Spleen (tissue), 13 donors: ENCODE measurements at places on chromosomes 16 and 17. TPM values are rescaled to one million over a fixed set of nuclear protein-coding genes. Genes with fewer than 3 reads are reported as not detected.

SKAP1 gene
- total RNA-seq: 20.5 TPM

CA4 gene
- total RNA-seq: 13.3 TPM

FZD2 gene
- 1.7 TPM for total RNA-seq

PERCC1 gene
- not detected for total RNA-seq

IKZF3 gene
- 84.9 TPM for total RNA-seq

LAT gene
- total RNA-seq: 38.9 TPM

C17orf78 gene
- total RNA-seq: not detected

SMIM36 gene
- total RNA-seq: not detected

TEDC2 gene
- total RNA-seq: 2.7 TPM

SHISA6 gene
- total RNA-seq: 0.09 TPM

NTN3 gene
- not detected for total RNA-seq

- DNase-seq: peak; percentile 59
These were observed 58.8 kb downstream of the NT5M start for GRCh38 chr17:17361867-17362539.

- no peak for DNase-seq
These were observed 6.5 kb downstream of the DLX4 start for GRCh38 chr17:49975531-49975930.

GRCh38 chr17:37671824-37672547, 28.7 kb upstream of the DDX52 start:
- DNase-seq: no peak

DNA sequence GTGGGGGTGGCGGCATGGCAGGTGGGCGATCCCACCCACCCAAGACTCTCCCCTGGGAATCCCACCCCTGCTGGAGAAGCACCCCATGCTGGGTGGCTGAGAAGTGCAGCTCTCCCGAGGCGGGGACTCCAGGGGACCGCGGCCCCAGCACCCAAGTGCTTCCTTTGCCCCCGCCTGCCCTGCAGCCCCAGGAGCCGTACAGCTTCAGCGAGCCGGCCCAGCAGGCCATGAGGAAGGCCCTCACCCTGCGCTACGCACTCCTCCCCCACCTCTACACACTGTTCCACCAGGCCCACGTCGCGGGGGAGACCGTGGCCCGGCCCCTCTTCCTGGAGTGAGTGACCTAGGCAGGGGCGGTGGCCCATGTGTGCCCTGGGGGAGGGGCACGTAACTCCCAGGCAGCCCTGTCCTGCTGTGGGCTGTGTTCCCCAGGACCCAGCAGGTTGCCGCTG, 11.7 kb downstream of the GAA start:
- DNase-seq: peak; percentile 67

- DNase-seq: no peak
These were observed 10.5 kb upstream of the NUDT7 start for GRCh38 chr16:77711775-77712174.

DNA sequence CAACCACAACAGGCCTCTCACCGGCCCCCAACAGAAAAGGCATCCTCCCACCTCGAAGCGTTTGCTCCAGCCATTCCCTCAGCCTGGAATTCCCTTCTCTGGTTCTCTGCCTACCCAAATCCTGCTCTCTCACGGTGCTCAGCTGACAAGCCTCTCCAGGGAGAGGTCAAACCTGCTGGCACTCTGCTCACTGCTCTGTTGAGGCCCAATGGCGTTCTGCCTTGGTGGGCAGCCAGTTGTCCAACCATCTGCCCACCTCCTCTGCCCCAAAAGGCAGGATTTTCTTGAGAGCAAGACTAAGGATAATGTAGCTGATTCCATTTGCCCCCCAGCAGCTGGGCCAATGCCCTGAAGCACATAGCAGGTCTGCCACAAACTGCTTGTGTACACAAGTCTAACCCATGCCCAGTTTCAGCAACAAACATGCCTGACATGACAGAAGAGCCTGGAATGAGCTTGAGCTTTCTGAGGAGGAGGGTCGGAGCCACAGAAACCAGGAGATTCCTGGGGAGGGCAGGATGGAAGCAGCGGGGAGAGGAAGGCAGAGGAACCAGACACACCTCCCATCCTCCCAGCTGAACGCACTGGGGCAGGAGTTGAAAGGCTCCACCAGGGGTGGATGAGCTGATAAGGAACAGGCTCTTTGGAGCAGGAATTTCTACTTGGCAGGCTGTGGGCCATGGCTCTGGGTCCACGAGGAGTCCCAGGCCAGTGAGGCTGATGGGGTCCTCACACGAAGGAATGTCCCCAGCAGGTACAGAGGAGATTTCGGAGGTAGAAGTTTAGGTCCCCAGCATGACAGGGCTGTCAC, 23.9 kb downstream of the ARHGAP27 start:
- DNase-seq: peak; percentile 67

DNA sequence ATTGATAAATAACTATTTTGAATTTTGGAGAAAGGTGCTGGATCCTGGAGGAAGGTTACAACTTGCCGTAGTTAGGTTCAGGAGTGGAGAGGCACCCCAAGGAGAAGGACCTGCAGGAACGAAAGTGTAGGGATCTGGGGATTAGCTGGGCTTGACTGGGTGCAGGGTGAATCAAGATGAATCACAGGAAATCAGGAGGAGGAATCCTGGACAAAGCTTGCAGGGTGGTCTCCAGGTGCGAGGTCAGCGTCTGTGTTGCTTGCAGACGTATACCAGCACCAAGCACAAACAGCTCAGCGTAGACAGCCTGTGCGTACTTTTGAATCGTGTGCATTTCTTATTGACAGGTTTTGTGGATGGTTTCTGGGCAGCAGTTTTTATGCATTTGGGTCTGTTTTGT, 144.3 kb downstream of the MSI2 start:
- DNase-seq: no peak

DNA sequence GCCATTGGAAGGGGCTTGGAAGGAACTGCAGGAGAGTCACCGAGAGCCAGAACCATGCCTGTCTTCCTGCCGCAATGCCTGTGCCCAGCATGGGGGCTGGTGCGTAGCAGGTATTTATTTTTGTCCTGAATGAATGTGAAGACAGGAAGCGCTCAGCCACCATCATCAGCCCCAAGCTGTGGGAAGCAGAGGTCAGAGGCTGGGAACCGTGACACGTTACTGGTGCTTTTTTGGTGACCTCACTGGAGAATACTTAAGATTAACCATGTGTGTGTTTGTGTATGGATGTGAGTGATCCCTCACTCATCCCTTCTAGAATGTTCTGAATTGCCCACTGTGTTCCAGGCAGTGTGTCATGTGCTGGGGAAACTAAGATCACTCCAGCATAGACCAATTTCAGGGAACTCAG, 343.8 kb downstream of the SNX29 start:
- DNase-seq: no peak

- DNase-seq: no peak
These were observed 7.5 kb upstream of the SNTB2 start for GRCh38 chr16:69179328-69180010.

- DNase-seq: no peak
These were observed 51.0 kb upstream of the TOX3 start for GRCh38 chr16:52597772-52598483.

DNA sequence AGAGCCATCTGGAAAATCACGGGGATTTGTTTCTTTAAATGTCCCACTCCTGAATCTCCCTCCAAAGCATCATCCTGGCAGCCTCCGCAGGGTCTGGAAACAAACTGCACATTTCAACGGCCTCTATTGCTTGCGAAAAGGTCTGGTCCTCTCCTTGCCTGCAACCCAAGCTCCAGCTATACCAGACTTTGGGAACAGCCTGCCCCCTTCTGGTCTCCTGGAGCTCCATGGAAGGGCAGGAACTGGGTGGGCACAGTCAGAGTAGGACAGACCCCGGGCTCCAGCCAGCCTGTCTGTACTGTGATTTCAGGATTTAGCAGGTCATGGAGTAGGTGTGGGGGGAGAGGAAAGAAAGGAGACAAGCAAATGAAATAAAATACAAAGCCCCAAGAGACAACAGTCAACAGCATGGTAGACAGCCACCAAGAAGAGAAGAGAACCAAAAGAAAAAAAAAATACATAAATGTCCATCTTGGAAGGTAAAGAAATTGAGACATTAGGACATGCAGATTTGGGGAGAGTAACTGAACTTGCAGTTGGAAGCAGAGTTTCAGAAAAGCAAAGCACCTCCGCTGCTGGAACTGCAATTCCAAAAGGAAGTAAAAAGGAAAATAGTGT, 2.7 kb downstream of the XYLT1 start:
- peak; percentile 81 for DNase-seq

GRCh38 chr17:37292429-37293139, 83.2 kb upstream of the C17orf78 start:
- no peak for DNase-seq

DNA sequence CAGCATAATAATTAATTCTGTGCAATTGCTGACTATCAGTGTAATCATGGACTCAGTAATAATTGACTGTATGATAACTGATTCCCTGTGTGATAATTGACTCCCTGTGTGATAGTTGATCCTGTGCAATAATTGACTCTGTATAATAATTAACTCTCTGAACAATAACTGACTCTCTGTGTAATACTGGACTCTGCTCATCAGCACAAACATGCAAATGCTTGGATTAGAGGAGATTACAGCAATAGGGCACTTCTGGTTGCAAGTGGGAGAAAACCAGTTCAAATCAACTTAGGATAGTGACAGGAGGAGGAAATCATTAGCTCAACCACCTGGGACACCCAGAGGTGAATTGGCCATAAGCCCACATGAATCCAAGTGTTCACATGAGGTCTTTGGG, 582.1 kb downstream of the RBFOX1 start:
- no peak for DNase-seq

GRCh38 chr17:65191811-65192740, 54.9 kb downstream of the RGS9 start:
- no peak for DNase-seq

GRCh38 chr17:28334171-28334570, 1.1 kb downstream of the IFT20 start:
- no peak for DNase-seq

DNA sequence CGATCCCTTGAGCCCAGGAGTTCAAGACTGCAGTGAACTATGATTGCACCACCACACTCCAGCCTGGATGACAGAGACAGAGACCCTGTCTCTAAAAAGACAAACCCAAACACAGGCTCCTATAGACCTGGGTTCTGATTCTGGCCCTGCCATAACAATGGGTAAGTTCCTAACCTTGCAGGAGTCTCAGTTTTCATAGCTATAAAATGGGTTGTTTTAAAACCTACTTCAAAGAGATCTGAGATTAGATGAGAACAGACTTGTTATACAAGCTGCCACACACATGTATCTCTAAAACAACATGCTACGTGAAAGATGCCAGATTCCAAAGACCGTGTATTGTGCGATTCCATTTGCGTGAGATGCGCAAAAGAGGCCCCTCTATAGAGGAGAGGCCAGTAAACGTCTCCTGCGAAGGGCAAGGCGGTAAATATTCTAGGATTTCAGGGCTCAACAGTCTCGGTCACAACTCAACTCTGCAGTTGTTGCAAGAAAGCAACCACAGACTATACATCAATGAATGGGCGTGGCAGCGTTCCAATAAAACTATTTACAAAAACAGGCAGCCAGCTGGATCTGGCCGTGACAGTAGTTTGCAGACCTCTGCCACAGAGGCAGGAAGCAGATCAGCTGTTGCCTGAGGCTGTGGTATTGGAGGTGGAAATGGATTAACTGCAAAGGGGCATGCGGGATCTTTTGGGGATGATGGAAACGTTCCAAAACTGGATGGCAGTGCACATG, 5.9 kb downstream of the CORO7 start:
- DNase-seq: no peak

- no peak for DNase-seq
These were observed 1.6 kb downstream of the RNF213 start for GRCh38 chr17:80262291-80262690.

GRCh38 chr16:8656376-8656775, 18.0 kb upstream of the ABAT start:
- DNase-seq: peak; percentile 28

DNA sequence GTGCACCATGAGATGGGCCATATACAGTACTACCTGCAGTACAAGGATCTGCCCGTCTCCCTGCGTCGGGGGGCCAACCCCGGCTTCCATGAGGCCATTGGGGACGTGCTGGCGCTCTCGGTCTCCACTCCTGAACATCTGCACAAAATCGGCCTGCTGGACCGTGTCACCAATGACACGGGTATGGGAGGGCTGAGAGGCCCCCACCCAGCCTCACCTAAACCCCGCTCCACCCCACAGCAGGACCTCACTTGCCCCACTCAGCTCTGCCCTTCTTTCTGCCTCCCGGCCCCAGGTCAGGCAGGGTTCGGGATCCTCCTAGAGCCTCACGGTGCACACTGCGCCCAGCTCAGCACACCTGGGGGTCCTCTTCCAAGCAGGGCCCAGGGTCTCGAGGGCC, 5.6 kb downstream of the ACE start:
- no peak for DNase-seq

DNA sequence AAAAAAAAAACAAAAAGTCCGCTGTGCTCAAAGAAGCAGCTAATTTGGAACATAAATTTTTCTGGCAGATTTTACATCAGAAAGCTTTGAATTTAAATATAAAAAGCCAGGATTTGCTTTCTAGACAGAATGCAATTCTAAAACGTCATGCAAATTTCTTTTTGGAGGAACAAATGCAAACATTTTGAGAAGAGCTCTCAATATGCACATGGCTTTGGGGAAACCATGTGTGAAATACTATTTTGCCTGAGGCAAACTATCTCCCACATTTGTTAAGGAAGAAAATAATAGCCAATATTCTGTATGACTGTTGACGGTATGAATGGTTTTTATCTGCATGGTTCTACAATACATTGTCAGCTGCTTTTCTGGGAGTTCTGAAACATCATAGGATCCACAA, 320.0 kb upstream of the PSMD7 start:
- DNase-seq: no peak

GRCh38 chr16:13036600-13036999, 135.2 kb downstream of the SHISA9 start:
- no peak for DNase-seq

DNA sequence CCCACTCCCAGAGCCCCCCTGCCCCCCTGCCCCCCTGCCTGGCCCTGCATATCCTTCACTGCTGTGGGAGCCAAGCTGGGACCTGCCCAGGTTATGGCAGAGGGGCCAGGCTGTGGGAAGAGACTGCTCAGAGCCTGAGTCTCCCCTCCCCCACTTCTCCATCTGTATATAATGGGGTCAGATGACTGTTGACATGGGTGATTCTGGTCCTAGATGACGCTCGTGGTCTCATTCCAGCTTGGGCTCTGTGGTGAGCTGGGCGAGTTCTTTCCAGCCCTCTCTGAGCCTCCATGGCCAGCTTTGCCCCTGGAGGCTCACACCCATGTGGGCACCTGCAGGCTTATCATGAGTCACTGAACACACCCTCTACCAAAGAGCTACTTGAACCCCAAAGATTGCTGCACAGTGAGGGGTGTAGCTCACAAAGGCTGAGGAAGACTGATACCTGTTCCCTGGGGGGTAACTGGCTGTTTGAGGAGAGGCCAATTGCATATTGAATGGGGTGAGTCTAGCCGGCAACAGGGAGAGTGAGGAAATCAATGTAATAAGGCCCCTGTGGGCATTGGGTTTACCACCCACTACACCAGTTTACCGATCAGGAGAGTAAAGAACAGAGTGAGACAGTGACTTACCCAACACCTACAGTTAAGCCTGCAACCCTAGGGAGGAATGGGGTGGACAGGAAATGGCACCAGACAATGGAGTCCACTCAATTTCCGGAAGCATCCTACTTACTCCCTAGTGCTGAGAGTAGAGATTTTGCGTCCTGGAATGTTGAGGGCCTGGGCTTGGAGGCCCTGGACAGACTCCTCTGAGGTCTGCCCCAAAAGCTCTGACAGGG, 4.2 kb upstream of the SREBF1 start:
- no peak for DNase-seq
